IPS DF 6.9 (cell line): ENCODE measurements at places on chromosomes 12 and 14.
A peak's percentile ranks its signal among the peaks of the same experiment; 100 is the strongest.

- DNase-seq: no peak
These were observed at the start of gene NTS for GRCh38 chr12:85874031-85874461. Gene NTS (plus strand): TSS chr12:85874295. CDS start chr12:85874404, 109 bp downstream.

DNA sequence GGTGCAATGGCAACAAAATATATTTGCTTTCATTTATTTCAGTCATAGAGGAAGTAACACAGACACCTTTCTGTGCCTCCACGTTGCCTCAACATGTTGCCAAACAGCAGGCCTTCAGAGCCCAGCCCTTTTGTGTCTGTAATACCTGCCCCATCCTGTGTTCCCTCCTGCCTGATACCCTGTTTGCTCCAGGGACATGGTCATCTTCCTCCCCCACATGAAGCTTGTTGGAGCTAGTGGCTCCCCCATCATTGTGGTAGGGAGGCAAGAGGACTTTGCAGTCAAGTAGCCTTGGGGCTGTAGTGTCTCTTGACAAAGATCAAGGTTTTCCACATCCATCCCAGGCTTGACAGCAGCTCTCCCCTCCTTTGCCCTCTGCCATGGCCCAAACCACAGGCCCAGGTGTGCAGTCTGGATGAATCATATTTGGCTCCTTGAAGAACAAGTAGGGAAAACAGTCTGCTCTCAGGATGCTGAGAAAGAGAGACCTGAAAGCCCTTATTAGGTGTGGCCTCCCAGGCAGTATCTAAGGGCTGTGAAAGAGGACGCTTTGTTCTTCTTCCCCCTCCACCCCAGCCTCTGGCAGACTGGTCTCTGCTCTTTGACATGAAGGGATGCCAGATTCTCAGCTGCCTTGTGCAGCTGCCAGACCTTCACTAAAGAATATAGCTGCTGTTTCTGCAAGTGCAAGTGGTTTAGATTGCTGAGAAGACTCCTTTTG is 329.0 kb downstream of the C12orf75 start:
- no peak for DNase-seq

DNA sequence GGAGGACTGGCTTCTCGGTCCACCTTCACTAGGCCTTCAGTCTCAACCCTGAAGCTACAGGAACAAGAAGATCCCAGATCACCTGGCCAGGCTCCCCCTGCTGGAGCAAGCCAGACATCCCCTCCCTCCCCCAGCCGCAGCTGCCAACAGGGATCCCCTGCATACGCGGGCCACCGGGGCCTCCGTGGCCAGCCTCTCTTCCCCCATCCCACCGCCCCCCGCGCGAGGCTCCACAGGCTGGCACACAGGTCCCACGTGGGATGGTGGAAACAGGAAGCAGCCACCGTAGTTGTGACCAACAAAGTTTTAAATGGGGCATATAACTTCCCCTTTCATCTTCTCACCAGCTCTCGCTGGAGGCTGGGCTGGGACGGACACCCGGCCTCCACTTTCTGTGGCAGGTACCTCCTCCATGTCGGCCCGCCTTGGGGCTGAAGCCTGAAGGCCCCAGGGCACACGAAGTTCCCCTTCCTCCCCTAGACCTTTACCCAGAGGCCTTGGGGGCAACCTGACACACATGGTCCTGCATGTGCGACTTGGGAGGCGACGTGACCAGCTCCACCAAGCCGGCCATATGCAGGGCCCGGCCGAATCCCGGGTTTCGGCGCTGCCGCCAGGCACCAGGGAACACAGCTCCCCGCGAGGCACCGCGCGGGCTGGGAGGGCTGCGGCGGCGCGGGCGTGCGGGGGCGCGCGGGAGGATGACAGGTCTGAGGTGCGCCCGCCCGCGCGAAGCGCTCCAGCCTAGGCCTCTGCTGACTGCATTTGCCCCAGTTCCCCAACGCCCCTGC is 44.4 kb upstream of the PNMA1 start:
- peak; percentile 68 for DNase-seq

DNA sequence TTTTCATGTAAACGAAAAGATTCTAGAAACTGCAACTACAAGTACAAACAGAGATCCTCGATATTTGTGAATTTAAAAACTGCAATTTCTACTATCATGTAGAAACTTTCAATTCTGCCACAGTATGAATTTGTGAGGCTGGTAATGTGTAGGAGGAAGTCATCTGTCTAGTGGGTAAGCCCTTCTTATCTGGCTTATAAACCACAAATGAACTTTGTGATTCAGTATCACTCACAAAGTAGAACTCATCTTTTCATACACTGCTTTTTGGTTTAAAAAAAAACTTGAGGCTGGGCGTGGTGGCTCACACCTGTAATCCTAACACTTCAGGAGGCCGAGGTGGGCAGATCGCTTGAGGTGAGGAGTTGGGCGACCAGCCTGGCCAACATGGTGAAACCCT is 20.7 kb downstream of the GTF2A1 start:
- DNase-seq: no peak

GRCh38 chr12:6532051-6532926 is 2.0 kb upstream of the GAPDH start:
- DNase-seq: no peak

DNA sequence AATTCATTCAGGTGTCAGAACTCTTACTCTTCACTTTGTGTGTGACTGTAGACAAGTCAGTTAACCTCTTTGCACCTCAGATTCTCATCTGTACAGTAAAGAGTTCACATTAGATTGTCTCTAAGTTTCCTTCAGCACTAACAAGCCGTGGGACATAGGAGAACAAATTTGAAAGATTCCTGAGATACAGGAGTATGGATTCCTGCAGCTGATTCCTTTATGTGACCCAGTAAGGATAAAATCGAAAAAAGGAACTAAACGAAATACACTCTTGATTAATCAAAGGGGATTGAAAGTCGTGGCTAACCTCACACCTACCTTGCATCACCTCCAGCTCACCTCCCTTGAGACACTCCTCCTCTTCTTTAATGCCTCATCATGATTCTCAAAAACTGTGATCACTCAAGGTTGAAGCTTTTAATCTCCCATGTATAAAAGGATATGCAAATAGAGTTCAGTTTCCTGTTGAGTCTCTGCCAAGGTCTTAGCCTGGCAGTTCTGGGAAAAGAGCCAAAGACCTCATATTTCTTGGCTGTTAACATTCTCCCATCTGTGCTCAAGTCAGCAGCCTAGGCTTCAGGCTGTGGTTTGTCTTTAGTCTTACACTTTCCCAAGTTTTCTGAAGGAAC is 156.6 kb downstream of the DAD1 start:
- no peak for DNase-seq

- no peak for DNase-seq
These were observed 1.2 kb downstream of the PPP1R12A start for GRCh38 chr12:79933532-79934264.

- DNase-seq: no peak
These were observed 172.2 kb upstream of the DDHD1 start for GRCh38 chr14:53325176-53325806.

DNA sequence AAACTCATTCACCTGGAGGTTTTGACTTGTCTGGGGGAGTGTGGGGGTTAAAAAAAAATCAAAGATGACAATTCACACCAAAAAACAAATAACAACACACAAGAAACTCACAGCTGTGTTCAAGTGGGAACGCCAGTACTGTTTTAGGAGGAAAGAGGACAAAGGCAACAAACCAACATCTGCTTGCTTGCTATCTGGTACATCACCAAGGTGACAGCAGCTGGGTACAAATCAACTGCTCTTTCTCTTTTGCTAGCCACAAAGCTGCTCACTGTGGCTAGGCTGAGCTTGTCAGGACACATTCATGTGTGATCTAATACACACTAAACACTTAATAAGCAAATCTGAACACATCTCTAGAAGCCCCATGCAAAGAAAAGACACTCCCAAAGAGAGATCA is 128.0 kb upstream of the RAP1B start:
- no peak for DNase-seq

GRCh38 chr12:108768591-108769500 is 37.5 kb upstream of the CORO1C start:
- DNase-seq: no peak

- DNase-seq: no peak
These were observed 24.0 kb downstream of the BTBD7 start for GRCh38 chr14:93308686-93309345.
